ENCODE measurements at places on chromosomes 3 and 15.

- no peak for DNase-seq
Measured at GRCh38 chr3:71423151-71423906, 160.2 kb downstream of the FOXP1 start.

- no peak for DNase-seq
Measured at GRCh38 chr3:133124511-133124910, 86.3 kb downstream of the TMEM108 start.

DNA sequence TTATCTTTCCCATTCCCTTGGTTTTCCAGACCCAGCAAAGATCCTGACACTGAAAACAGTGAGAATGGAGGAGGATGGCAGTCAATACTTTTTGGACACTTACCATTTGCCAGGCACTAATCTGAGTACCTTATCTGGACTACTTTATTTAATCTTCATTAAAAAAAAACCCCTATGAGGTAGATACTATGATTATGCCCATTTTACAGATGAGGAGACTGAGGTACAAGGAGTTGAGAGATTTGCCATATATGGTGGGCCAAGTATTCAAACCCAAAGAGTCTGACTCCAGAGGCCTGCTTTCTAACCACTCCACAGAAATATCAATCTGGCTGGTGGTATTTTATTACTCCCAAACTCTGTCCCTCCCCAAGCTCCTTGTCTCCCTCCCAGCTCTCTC lies 19.6 kb downstream of the HCN4 start:
- no peak for DNase-seq

DNA sequence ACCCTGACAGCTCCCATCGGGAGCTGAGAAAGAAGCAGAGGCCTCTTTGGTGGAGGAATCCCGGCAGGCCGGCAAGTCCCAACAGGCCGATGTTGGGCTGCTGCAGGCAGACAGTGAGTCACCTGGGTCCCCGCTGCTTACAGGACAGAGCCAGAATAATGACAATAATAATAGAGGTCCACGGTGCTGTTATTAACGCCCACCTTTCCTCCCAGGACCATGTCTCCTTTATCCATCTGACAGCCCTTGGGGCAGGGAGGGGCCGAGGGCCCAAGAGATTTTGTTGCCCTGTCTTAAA lies 29.3 kb upstream of the MAGEF1 start:
- no peak for DNase-seq

DNA sequence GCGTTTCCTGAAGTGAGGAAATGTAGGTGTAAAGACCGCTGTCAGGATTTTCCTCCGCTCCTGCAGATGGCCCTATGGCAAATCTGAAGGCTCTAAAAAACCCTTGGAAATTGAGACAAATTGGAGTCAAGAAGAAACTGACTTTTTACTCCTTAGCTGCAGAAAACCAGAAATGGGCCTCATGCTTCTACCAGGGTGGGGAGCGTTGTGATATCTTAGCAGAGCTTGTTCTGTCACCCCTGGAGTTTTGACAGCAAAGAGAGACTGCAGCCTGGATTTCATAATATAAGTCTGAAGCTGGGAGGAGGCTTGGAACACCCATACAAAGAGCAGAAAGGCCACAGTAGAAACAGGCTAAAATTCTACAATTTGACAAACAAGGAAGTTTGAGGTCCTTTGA lies 283.0 kb upstream of the PLSCR5 start:
- no peak for DNase-seq

GRCh38 chr3:110243081-110243480 lies 828.5 kb upstream of the NECTIN3 start:
- no peak for DNase-seq

GRCh38 chr3:119898478-119899191 lies 116.7 kb downstream of the NR1I2 start:
- DNase-seq = no peak

DNA sequence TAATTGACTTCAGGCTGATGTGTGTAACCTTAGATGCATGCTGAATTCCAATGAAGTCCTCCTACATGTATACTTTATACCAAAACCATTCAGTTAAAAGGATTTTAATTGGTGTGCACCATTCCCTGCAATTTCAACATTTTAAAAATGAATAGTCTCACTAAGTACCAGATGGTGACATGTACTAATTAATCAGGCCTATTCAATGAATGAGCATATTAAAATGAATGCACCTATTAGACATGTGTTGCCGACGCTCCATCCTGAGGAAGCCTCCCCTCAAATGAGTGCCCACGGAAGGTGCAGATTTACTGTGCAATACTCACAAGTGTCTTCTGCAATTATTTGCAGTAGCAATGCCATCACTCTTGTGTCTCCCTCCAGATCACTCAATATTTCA lies 124.7 kb upstream of the TSPAN3 start:
- DNase-seq = no peak

- DNase-seq = no peak
Measured at GRCh38 chr3:56858331-56858730, 56.6 kb upstream of the ARHGEF3 start.

- DNase-seq = no peak
Measured at GRCh38 chr3:172582712-172583111, 59.5 kb upstream of the TNFSF10 start.

- DNase-seq = no peak
Measured at GRCh38 chr3:67646586-67647234, 7.7 kb downstream of the SUCLG2 start.
